Neural crest cell (in vitro differentiated cells): ENCODE measurements at places on chromosomes 7 and 10.

- no peak for DNase-seq
Measured at GRCh38 chr7:43296306-43296705, 183.9 kb downstream of the HECW1 start.

- no peak for DNase-seq
Measured at GRCh38 chr7:121023683-121024511, 35.4 kb downstream of the CPED1 start.

DNA sequence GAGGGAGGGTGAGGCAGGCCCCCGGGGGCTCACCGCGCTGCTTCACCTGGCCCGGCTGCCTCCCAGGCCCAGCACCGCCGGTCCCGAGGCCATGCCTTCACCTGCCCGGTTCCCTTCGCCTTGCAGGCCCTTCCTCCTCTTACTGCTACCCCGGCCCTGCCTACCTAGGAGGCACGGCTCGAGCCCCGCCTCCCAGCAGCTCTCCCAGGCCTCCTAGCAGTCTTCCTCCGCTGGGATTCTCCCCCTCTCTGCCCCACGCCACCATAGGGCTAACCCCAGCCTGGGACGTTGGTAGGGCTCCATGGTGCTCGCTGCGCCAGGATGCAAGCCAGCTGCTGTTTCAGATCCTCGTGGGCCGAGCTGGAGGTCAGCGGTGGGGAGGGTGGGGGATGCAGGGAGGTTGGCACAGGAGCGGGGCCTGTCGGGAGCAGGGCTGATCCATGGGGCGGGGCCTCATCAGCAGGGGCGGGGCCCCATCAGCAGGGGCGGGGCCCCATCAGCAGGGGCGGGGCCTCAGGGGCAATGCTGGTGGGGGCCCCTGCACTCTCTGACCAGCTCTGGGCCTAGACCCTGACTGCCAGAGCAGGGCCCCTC is 63.3 kb downstream of the RASGEF1A start:
- DNase-seq = peak; percentile 2

GRCh38 chr7:1693419-1693990 is 23.4 kb downstream of the ELFN1 start:
- no peak for DNase-seq
